HCEC 1CT (cell line): ENCODE measurements at places on chromosomes 2 and 18.

DNA sequence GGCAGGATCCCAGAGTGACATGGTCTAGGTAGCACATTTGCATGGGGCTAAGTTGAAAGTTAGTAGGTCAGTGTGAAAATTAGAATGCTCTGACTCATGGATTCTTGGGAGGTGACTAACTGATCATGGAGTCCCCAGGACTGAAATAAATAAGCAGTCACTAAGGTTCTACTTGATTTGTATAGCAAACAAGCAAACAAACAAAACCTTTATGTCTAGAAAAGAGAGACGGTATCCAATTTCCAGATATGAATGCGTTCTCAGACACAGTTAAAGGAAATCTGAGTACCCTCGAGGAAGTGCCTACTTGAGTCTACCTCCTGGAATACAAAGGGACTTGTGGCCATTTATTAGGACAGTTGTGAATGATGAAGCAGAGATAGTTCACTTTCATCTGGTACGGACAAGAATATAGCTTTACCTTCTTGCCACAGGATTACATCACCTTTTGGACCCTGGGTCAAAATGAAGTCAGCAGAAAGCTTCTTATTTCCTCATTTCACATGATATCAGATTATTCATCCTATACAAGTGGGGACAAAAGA, 54.3 kb upstream of the AGPS start:
- DNase-seq = peak; percentile 85

DNA sequence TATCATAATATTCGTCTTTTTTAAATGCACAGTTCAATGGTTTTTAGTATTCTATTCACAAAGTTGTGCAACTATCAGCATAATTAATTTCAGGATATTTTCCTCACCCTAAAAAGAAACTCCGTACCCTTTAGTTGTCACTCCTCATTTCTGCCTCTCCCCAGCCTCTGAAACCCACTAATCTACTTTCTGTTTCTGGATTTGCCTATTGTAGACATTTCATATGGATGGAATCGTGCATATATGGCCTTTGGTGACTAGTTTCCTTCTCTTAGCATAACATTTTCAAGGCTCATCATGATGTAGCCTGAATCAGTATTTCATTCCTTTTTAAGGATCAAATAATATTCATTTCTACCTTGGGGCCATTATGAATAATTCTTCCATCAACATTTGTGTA, 18.5 kb downstream of the NEURL3 start:
- no peak for DNase-seq

- DNase-seq = no peak
Measured at GRCh38 chr2:238890618-238891456, 43.0 kb downstream of the TWIST2 start.

GRCh38 chr18:10210057-10210633, 244.3 kb upstream of the APCDD1 start:
- DNase-seq = no peak

- DNase-seq = no peak
Measured at GRCh38 chr2:64737547-64737946, 83.8 kb upstream of the SERTAD2 start.

DNA sequence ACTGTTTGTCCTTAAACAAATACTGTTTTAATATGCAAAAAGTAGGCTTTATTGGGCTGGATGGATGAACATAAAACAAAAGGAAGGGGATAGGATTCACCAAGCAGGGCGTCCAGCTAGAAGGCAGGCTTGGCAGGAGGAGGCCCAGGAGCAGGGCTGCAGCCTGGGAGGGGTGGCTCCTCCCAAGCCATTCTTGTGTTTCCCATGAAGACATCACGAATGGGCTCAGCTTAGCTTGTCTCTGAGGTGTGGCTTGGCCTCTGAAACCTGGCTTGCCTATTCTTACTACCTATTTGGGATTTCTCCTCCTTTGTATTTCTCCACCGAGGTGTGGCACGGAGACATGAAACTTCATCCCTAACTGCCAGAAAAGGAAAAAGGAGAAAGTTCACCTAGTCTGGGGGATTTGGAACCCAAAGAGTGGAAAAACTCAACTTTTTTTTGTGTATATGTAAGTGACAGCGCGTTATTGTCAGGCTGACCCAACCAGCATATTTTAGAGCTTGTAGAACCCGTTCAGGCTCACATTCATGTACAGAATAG, 481.9 kb upstream of the SPRED2 start:
- DNase-seq = no peak

DNA sequence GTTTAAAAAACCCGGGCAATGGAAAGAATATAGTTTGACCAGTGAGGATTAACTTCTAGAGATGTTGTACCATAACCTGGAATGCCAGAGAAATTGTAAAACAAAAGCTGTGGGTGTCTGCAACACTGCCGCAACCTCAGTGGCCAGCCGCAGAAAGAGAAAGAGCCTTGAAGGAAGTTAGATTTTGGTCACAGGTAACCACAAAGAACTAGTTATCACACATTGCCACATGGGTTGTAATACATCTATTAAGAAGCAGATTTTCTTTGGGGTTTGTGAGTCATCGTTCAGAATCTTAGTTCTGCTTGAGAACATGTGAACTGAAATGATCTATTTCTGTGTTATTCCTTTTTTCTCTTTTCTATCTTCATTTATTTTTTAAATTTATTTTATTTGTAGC, 222.9 kb upstream of the AGAP1 start:
- no peak for DNase-seq

GRCh38 chr2:212845941-212846340, 305.5 kb downstream of the IKZF2 start:
- peak; percentile 76 for DNase-seq

GRCh38 chr2:157359628-157360027, 34.0 kb upstream of the ERMN start:
- no peak for DNase-seq

DNA sequence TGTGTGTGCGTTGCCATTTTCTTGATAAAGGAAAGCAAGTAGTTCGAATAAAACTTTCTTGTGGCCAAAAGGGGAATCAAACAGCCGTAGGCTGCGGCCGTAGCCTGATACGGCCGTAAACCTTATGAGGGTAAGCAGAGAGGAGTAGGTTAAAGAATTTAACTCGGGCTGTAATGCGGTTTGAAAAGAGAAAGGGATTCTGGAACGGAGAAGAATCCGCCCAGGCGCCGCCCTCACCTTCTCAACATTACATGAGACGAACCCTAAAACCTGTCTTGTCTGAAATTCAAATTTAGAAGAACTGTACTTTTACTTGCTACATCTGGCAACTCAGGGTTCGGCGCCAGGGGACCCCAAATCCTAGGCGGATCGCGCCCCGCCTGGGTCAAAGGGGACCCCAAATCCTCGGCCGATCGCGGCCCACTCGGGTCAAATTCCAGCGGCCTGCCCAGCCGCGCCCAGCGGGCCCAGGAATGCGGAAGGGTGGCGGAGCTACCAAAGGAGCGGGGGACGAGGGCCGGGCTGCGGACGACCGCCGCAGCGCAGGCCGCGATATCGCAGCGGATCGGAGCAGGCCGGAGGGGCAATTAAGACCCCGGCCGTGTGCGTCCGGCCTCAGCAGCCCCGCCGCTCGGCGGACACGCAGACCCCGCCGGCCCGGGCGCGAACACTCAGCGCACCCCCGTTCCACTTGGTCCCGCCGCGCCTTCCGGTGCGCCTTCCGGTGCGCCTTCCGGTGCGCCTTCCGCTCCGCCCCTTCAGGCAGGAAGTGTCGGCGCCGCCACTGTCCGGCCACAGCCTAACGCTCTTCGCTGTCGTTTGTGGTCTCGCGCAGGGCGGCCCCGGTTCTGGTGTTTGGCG, at the start of gene MYL12B:
Gene MYL12B (plus strand): TSS at position 761 of the 861 bp plus-strand sequence. CDS start 10,766 bp downstream, outside the sequence.
- peak; percentile 86 for DNase-seq

DNA sequence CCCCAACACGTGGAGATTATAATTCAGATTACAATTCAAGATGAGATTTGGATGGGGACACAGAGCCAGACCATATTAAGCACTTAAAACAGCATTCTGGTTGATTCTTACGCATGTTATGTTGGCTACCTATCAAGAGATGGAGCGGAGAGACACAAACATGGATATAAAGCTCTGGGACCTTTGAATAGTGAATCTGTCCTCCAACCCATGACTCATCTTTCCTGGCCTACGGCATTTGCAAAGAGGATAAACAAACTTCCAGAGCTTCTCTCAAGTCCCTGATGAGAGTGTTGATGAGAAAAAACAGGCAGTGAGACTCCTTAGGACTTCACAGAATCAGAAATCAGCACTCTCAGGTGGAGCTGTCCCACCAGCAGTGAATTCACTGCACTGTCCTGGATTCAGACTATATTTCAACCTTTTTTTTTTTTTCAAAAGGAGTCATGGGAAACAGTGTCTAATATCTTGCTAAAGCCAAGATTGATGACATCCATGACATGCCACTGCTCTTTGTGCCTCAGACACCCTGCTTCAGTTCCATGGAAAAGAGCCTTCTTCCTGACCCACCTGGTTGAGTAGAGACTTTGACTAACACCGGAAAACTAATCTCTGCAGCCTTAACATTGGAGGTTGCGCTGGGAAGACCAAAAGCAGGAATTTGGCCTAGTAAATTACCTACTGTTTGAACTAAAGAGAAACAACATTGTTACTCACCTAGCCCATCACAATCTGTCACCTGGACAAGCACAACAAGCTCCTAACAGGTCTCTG, 62.1 kb upstream of the NPAS2 start:
- peak; percentile 93 for DNase-seq

DNA sequence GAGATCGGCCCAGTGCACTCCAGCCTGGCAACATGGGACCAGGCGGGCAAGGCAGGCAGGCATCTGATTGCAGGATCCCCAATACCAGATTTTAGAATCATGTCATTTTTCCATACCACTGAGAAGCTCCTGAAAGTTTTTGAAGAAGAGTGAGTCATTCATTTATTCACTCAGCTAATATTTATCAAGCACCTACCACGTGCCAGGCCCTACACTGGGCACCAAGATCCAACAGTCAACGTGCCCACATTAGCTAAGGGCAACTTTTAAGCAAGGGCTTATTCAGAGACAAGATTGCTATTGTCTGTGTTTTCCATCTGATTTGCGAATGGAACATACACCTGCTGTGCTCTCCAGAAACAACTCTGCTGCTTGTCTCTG, 126.8 kb upstream of the LGALSL start:
- DNase-seq = no peak

DNA sequence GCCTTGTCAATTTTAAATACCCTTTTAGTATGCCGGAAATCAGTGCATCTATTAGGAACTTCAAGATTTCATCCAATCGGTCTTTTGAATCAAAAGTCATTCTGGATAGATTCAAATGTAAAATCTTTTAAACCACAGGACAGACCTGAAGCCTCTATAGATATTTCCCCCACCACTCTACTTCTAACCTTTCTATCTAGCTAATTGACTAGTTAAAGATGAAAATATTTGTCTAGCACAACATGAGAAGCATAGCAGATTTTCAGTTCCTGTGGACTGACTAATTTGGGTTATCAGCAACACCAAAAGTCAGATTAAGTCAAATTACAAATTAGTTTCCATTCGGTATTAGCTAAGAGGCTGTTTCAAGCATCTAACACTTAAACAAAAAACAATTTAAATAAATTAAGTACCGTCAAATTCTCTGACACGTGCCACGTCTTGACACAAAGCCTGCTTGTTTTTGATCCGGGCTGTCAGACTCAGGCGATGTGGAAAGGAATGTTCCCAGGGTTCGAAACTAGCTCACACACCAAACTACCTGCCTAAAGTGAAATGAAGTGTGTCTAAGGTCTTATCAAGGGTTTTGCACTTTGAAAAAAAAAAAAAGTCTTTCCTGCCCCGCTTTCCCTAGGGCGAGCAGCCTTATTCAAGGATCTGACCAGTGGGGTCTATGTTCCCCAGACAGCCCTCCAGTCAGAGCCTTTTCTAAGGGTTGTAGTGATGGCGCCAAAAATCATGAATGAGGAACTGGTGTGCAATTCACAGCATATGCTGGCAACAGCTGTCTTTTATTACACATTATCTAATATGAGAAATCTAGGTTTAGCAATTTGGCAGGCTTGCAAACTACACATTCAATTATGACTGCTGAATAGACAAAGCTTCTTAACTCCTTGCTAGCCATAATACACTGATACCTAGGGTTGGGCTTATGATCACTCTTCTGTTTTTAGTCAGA, 4.7 kb downstream of the CYTIP start:
- peak; percentile 60 for DNase-seq

DNA sequence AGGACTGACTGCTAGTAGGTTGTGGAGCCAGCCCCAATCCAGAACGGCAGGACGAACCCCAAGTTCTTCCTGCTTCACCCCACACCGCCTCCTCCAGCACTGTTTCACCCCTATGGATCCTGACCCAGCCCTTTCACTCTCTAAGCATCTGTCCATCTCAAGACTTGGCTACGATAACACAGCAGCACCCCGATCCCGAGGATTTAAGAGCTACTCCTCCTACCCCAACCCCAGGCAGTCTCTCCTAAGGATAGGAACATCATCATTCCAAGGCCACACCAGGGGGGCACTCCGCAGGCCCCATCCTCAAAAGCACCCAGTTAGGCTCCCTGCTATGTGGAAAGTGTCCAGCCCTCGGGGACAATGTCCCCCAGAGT, 645 bp downstream of the KCTD18 start:
- peak; percentile 28 for DNase-seq

DNA sequence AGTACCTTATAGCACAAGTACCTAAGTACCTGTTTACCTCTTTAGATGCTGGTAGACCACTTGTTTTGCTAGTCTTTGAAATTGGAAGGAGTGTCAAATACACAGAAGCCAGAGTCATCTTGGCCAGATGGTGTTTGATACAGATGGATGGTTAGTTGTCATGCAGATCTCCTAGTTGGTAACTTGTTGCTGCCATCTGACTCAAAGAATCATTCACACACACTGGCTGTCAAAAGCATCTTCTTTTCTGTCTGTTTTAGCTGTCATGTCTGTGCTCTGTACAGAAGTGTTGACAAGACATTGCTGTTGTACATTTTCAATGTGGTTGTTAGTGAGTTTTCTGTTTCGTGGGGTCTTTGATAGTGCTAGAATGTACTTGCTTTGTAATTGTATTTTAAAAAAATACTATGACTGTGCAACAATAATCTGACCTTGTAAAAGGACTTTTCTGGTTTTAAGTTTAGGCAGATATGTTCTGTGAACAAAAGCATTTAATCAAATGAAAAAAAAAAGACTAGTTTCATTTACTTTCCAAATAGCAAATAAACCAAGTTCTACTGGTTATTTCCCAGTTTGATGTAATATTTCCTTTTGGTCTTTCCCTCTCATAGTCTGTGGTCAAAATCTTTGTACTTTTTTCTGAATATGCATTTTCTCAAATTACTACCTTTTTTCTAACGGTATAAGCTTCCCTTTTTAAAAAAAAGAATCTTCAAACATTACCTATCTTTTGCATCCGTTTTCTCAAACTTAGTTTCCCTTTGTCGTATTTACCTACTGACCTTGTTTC, 39.9 kb downstream of the TANK start:
- DNase-seq = no peak

- DNase-seq = no peak
Measured at GRCh38 chr2:88235987-88236386, 65.8 kb downstream of the THNSL2 start.

DNA sequence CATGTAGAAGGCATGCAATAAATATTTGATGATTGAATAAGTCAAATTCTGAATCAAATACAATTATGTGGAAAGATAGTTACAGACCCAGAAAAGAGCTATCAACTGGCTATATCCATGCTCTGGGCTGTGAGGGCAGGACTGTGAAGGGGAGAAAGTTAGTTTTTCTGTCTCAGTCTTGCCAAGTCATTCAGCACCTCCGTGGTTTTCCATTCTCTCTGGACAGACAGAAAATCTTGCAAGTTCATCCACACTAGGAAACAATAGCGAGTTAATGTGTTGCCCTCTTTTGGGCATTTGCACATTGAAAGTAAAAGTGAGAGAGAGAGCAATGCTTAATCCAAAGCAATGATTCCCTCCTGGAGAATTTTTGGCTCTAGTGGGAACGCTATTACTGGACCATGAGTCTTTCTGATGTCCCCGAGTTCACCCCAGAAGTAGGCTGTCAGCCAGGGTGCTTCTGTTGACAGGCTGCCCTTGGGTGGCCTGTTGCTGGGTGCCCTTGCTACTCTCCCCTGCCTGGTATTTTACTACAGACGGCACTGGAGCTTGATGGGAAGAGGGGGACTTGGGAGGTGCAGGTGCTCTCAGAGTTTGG, 238.3 kb downstream of the LOXHD1 start:
- no peak for DNase-seq
